Dermis blood vessel endothelial cell (primary cell): ENCODE measurements at places on chromosomes 5 and 9. TPM values are rescaled to one million over a fixed set of nuclear protein-coding genes. Genes with fewer than 3 reads are reported as not detected.

Gene C9orf72
- 8.6 and 10.9 TPM in 2 replicates for total RNA-seq

Gene C5orf58
- total RNA-seq, result not detected in 2 replicates

Gene ORM2
- total RNA-seq, result not detected in 2 replicates

Gene C5orf24
- total RNA-seq, result 52.2 and 76.2 TPM in 2 replicates

Gene KIF24
- total RNA-seq, result 1.0 and 5.6 TPM in 2 replicates

Gene HRCT1
- total RNA-seq, result 0.93 and 2.6 TPM in 2 replicates

Gene PAX5
- total RNA-seq, result not detected in 2 replicates

Gene DBH
- total RNA-seq, result not detected in 2 replicates

Gene POU4F3
- 0.05 TPM in 1 of 2 replicates, not detected in the other for total RNA-seq

Gene GABRA1
- not detected in 2 replicates for total RNA-seq

Gene RFESD
- 0.34 and 0.70 TPM in 2 replicates for total RNA-seq

Gene AQP3
- total RNA-seq, result under 0.01 and 0.51 TPM in 2 replicates

Gene LMNB1
- total RNA-seq, result 43.1 and 116 TPM in 2 replicates

Gene MTRR
- total RNA-seq, result 25.9 and 30.7 TPM in 2 replicates

Gene LCP2
- 2.4 TPM in 1 of 2 replicates, not detected in the other for total RNA-seq

Gene ANKRD31
- 0.05 TPM in 1 of 2 replicates, not detected in the other for total RNA-seq

Gene SLC12A7
- total RNA-seq, result 31.3 and 38.8 TPM in 2 replicates

Gene PCDHGB6
- total RNA-seq, result 2.9 and 3.7 TPM in 2 replicates

Gene TMEM215
- not detected in 2 replicates for total RNA-seq

Gene IFNE
- 0.05 and 0.17 TPM in 2 replicates for total RNA-seq
